ENCODE measurements at places on chromosomes 1 and 21.

DNA sequence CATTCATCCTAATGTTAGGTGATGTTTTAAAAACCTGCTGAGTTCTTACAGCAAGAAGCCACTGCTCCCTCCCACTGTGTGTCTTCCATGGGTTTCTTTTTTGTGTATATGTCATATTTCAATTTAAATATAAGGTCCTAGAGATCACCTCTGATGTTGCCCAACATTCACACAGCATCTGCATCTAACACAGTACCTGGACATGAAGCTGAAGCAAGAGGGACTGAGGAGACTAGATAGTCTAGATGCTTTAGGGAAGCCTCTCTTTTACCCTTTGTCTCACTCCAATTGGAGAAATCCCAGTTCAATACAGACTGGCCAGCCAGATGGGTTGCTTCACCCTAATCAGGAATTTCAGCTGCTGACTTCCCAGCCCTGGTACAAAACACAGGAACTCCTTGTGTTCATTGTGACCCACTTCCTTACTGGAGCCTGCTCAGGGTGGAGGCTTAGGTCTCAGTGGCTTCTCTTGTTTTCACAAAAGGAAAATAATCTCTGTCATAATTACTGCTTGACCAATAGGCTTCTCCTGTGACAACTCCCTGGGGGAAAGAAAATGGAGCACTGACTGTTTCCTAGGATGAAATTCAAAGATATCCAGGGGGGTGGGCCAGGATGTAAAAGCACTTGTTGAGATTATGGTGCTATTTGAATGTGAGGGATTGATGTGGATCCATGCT is 17.3 kb downstream of the BTG2 start:
- no peak for DNase-seq

GRCh38 chr1:190436615-190437014 is 41.0 kb downstream of the BRINP3 start:
- DNase-seq = peak; percentile 39

- peak; percentile 63 for DNase-seq
These were observed 16.5 kb upstream of the EDN2 start for GRCh38 chr1:41500781-41501518.

DNA sequence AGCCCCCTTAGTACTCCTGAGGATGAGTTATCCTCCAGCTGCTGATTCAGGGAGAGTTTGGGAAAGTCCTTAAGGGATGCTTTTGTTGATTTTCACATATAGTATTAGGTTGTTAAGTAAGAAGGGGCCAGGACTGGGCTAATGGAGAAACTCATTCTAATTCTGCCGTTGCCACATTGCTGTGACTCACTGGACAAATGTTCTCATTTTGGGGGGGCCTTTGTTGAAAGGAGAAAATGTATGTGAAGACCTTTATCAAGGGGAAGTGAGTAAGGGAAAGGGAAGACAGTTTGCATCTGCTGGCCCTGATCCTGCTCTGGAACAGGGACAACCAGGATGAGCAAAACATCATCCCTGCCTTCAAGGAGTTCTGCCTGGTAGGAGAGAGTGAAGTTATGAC is 123.2 kb upstream of the FGGY start:
- peak; percentile 30 for DNase-seq

DNA sequence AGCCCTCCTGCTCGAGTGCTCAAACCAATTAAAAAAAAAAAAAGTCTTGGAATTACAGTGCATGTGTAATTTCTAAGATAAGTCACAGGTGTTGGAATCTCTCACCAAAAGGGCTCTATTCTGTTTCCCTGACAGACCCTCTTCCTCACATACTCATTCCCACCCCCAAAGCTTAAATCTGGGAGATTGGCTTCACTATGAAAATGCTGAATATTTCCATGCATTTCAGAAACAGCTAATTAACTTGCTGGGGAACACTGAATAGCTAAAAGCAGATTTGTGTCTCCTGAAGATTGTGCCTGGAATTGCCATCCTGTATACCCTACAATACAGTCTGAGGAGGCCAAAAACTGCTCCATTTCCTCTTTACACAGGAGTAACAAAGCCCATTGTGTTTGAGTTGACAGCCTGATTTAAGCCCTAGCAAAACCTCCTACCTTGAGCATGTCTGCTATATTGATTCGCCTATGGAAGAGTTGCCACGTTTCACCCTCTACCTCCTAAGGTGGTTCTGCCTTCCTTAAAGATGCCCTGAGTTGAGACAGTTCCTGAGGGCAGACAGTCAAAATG is 1.4 kb upstream of the PIK3R3 start:
- DNase-seq = no peak

DNA sequence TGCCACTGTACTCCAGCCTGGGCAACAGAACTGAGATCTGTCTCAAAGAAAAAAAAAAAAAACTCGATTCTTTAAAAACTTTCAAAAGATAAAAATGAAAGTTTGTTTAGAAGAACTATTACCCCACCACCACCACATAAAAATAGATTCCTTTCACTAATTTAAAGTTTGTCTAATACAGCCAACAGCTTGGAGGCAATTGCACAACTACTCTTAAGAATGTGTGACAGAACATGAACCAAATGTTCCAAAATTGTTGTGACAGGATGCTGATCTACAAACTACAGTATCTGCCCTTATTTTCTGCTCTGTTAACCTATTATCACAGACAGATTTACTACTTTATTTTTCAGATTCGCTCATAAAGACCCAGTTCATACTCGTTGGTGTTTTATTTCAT is 5.5 kb upstream of the TGFBR3 start:
- no peak for DNase-seq

GRCh38 chr1:115862403-115862802 is 21.5 kb upstream of the NHLH2 start:
- DNase-seq = no peak

- DNase-seq = no peak
These were observed 17.1 kb upstream of the FBXO28 start for GRCh38 chr1:224096773-224097172.

GRCh38 chr21:39141502-39141901 is 41.7 kb downstream of the PSMG1 start:
- no peak for DNase-seq

GRCh38 chr1:243217349-243217748 is 37.7 kb downstream of the CEP170 start:
- DNase-seq = no peak

- DNase-seq = no peak
These were observed 260.0 kb downstream of the FMN2 start for GRCh38 chr1:240351690-240352089.

DNA sequence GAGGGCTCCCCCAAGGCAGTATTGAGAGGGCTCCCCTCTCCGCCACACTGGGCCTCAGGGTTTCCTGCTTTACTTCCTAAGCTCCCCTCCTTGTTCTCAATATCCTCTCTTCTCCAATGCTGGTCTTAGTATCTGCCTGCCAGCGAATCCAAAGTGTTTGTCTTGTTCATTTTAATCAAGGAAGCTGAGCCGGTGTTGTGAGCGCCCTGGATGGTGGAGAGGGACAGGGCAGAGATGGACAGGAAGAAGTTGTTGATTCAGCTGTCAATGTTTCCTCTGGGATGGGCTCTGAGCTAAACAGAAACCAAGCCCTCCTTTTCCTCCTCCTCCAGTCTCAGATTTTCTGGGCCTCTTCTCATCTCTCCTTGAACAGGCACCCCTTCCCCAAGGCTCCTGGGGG is 5.4 kb downstream of the OLFML3 start:
- no peak for DNase-seq

GRCh38 chr1:185774394-185774793 is 40.2 kb downstream of the HMCN1 start:
- no peak for DNase-seq

DNA sequence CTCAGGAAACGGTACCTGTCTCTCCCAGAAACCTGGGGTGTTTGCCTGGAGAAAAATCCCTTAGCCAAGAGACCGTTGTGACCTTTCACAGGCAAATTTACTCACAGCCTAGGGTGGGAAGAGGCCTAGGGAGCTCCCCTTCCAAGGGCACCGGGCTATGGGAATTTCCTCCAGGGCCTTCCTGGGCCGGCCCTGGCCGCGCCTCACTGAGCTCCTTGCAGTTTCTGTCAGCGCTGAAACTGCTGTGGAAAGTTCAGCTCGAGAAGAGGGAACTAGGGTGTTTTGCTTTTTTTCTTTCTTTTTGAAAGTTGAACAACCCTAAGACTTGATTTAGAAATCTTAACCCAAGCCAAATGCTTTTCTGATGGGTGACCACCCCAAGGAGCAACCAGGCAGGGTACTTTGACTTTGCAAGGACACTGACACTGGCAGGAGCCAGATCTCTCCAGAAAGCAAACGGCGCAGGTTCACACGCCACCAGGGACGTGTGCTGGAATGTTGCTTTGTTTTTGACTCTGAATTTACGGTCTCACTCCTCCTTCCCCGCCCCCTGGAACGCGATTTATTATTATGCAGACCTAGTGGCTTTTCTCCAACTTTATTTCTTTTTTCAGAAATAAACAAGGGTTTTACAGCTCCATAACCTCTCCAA is 229.6 kb upstream of the JUN start:
- peak; percentile 40 for DNase-seq

GRCh38 chr1:111814305-111814628 is 58.6 kb downstream of the DDX20 start:
- no peak for DNase-seq

DNA sequence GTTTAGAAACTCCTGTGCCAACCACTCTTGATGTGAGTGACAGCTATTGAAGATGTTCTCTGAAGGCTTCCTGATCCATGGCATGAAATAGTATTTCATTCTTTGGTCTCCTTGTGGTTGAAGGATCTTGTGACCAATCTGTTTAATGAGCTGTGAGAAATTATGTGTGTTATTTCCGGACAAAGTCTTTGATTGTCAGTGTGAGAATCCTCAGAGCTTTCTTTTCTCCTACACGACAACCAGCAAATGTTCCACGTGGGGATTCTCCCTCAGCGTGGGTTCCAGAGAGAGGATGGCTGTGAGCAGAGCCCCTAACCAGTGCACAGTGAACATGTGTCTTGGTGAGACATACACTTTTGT is 45.0 kb upstream of the HOOK1 start:
- no peak for DNase-seq

DNA sequence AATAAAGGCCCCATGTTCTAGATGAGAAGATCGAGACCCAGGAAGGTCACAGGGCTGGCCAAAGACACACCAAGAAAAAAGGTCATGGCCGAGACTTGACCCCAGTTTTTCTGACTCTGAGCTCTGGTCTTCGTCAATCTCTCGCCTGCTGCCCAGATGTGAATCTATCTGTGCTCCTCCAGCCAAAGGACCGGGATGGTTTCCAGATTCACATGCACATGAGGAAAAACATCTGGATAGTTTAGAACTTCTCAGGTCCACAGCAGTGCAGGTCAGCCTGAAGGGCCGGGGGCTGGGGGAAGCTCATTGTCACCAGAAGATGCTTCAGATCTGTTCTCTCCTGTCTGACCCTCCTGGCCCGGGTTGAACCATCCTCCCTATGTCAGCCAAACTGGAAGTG is 49.0 kb downstream of the KCNN3 start:
- no peak for DNase-seq

- DNase-seq = no peak
These were observed 141.2 kb upstream of the ST6GALNAC5 start for GRCh38 chr1:76725864-76726619.

Data from RCC 7860 (cell line).